ENCODE measurements at places on chromosomes 2 and 18.

DNA sequence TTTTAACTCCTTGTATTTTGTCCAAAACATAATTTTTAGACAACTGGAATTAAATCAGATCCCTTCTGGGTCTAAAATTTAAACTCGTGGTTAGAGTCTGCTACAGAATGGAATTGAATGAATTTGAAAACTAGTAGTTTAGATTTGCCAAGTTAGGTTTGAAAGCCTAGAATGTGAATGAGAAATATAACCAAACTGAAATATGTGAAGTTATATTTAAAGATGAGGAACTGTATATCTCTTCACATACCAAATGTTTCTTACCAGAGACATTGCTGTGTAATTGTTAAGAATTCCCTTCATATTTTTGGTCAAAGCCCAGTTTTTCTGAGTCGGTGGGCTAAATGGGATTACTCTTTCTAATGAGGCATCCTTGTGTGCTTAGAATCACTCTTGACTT lies 74.2 kb downstream of the LPIN1 start:
- DNase-seq = no peak

GRCh38 chr2:29449499-29449898 lies 334.3 kb downstream of the CLIP4 start:
- no peak for DNase-seq

GRCh38 chr2:190512539-190513095 lies 21.9 kb downstream of the NEMP2 start:
- no peak for DNase-seq

DNA sequence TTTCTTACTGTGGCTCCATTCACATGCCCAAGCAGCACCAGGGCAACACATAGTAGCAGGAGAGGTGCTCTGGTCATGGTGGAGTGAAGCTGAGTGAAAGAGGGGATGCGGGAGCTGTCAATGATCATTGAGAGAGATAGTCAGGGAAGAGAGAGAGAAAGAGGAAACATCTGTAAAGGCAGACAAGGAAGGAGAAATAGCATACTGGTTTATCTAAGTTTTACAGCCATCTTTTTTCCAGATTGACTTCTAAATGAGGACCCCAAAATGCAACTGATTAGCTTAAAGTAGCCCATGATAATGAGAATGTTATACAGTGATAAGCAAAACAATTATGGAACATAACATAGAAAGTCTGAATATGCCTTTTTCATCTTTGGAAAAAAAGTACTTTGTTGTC lies at the start of gene C2orf66:
Gene C2orf66 (minus strand): TSS at position 96 of the 400 bp plus-strand sequence. CDS start 19 bp downstream, at position 77.
- DNase-seq = no peak

GRCh38 chr2:23619941-23620340 lies 235.0 kb downstream of the KLHL29 start:
- DNase-seq = no peak

- DNase-seq = no peak
Measured at GRCh38 chr2:99834426-99834825, 308.0 kb downstream of the AFF3 start.

- no peak for DNase-seq
Measured at GRCh38 chr2:171319164-171319810, 114.5 kb downstream of the METTL8 start.

DNA sequence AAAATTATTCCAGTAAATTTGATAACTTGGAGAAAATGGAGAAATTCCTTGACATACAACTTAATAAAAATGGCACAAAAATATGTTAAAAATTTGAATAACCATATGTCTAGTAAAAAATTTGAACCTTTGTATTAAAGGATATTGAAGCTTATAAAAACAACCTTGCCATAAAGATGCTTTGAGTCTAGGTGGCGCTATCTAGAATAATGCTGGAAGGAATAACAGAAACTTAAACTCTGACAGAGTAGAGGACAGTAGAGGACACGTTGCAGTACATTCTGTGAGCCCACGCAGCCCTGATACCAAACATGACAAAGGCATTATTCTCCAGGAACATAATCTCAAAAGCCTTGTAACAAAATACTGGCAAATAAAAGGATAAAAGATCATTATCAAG lies 44.7 kb upstream of the ALKAL2 start:
- no peak for DNase-seq

- no peak for DNase-seq
Measured at GRCh38 chr2:191280834-191281756, 35.9 kb downstream of the MYO1B start.

DNA sequence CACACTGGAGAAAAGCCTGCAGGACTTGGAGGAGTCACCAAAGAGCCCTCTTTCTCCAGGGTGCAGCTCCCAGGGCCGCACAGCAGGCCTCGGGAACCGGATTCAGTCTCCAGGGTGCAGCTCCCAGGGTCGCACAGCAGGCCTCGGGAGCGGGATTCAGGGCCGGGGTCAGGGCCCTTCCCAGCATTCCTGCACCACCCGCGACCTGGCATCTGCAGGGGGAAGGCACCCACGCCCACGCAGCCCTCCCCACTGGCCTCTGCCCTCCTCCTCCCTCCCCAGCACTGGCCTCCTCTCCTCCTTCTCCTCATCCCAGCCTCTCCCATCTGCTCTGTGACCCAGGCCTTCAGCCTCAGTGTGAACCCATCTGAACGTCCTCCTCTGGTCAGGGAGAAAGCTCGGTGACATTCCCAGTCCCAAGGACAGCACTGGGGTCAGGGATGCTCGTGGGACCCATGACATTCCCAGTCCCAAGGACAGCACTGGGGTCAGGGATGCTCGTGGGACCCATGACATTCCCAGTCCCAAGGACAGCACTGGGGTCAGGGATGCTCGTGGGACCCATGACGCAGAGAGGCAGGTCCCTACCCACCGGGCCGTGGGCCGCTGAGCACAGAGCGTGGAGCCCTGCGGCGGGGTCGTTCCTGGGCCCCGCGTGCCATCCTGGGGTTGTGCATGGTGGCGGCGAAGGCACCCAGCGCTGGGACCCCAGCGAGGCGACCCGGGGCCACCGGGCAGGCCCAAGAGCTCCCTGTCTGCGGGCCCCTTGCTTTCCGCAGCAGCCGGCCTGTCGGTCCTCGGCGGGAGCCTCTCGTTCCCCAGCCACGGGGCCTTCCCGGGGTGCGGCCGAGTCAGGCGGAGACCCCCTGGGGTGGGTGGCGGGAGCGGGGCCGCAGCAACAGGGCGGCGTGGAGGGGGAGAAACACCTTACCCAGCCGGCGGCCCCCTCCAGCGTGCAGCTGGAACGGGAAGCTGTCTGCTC lies 550.2 kb upstream of the SALL3 start:
- DNase-seq = no peak

All from CD4-positive, alpha-beta T cell treated with Interleukin-4 for 1 hour (primary cell).